ENCODE measurements at places on chromosomes 1 and 21. TPM values are rescaled to one million over a fixed set of nuclear protein-coding genes. Genes with fewer than 3 reads are reported as not detected.
A peak's percentile ranks its signal among the peaks of the same experiment; 100 is the strongest.

- H3K36me3 ChIP-seq, result peaks cover 20% of the 10 kb centered on the region
- H3K4me3 ChIP-seq, result no peak overlapping the region
- no peaks in the 10 kb centered on the region for H3K27me3 ChIP-seq
- peaks cover 47% of the 10 kb centered on the region for H3K4me1 ChIP-seq
These were observed 38.9 kb downstream of the PATJ start for GRCh38 chr1:61781151-61781550.

- no peaks in the 10 kb centered on the region for H3K4me1 ChIP-seq
- peaks cover 3% of the 10 kb centered on the region for H3K36me3 ChIP-seq
- no peak overlapping the region for H3K4me3 ChIP-seq
- no peaks in the 10 kb centered on the region for H3K27me3 ChIP-seq
- DNase-seq, result no peak
These were observed 79.6 kb downstream of the NME7 start for GRCh38 chr1:169288011-169288414.

DNA sequence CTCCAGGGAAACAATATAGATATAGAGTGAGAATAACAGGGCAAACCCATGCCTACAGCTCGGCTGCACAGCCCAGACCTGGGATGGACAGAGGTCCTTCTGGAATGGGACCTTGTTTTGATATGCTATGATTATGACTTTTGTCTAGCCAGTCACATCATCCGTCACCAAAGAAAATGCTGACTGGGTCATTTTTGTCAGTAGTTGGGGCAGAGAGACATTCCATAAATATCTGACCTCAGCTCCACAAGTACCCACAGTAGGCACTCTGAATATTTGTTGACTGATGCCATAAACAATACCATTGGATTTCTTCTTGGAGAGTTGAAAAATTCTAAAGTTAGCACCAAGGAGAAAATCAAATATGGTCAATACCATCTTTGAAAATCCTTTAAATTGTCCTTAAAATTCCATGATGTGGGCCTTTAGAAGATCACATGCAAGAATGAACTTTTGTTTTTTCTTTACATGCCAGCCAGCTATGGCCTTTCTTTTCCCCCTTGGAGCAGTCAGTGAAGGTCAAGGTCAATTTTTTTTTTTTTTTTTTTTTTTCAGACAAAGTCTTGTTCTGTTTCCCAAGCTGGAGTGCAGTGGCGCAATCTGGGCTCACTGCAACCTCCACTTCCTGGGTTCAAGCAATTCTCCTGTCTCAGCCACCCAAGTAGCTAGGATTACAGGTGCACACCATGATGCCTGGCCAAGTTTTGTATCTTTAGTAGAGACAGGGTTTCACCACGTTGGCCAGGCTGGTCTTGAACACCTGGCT, 7.3 kb downstream of the TMCO4 start:
- no peak overlapping the region for H3K27ac ChIP-seq
- no peaks in the 10 kb centered on the region for H3K27me3 ChIP-seq
- no peak overlapping the region for H3K4me3 ChIP-seq
- no peak for DNase-seq

DNA sequence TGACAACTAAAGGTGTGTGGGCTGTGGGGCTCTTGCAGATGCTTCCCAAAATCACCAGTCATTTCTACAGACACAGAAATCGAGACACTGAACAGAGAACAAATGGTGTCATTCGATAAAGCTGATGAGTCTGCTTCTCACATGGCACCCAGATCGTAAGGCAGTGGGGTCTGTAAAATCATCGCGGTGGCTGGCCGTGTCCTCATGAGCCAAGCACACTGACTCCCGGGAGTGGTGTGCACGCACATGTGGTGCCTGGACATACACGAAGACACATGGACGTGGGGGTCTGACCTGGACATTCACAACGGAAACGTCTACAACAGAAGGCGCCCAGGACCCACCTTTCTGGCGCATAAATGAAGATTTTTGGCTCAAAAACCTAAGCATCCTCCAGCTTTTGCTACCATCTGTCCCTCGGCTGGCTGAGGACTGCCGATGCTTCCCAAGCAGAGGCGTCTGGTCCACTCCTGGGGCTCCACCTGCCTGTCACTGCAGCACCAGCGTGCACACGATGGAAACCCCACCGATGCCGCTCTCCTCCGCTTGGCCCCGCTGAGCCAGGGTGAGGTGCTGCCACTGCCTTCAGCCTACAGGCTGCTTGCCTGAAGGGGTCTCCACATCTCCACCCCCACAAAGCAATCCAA, 6.8 kb downstream of the SMIM1 start:
- no peaks in the 10 kb centered on the region for H3K27me3 ChIP-seq
- DNase-seq, result no peak
- H3K4me1 ChIP-seq, result peaks cover 2% of the 10 kb centered on the region
- H3K27ac ChIP-seq, result no peak overlapping the region
- H3K4me3 ChIP-seq, result no peak overlapping the region
- H3K36me3 ChIP-seq, result peaks cover 33% of the 10 kb centered on the region

DNA sequence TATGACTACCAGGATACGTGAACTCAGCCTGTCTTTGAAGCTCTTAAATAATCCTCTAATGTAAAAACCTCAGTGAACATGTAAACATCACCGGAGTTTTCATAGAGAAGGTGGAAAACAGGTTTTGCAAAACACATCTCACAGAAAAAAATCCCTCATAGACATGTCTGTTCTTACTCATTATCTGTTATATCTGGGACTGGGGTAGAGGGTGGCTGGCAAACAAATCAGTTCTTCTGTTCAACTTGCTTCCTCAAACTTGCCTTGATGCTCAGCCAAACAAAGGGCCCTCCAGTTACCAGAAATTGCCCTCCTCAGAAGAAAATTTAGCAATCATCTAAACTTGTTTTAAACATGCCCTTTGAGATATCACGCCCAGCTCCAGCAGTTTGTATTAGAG, 66.1 kb upstream of the CXADR start:
- H3K27ac ChIP-seq, result no peak overlapping the region
- no peaks in the 10 kb centered on the region for H3K36me3 ChIP-seq
- DNase-seq, result no peak
- no peak overlapping the region for H3K4me3 ChIP-seq

GRCh38 chr1:210405316-210405715, 76.6 kb downstream of the HHAT start:
- H3K27me3 ChIP-seq, result peaks cover 5% of the 10 kb centered on the region
- H3K4me1 ChIP-seq, result peaks cover 3% of the 10 kb centered on the region
- DNase-seq, result no peak
- H3K27ac ChIP-seq, result no peak overlapping the region
- no peaks in the 10 kb centered on the region for H3K36me3 ChIP-seq
- H3K4me3 ChIP-seq, result no peak overlapping the region

GRCh38 chr1:13809461-13810159, 109.6 kb downstream of the PRDM2 start:
- H3K4me3 ChIP-seq, result no peak overlapping the region
- no peak for DNase-seq
- peak overlapping the region; percentile 26 for H3K27ac ChIP-seq
- no peaks in the 10 kb centered on the region for H3K27me3 ChIP-seq
- H3K36me3 ChIP-seq, result no peaks in the 10 kb centered on the region
- H3K4me1 ChIP-seq, result peaks cover 24% of the 10 kb centered on the region

GRCh38 chr1:9167638-9168037, 38.7 kb upstream of the GPR157 start:
- H3K36me3 ChIP-seq, result no peaks in the 10 kb centered on the region
- no peaks in the 10 kb centered on the region for H3K27me3 ChIP-seq
- H3K27ac ChIP-seq, result no peak overlapping the region
- H3K4me3 ChIP-seq, result no peak overlapping the region
- peaks cover 4% of the 10 kb centered on the region for H3K4me1 ChIP-seq
- no peak for DNase-seq

The TDRD5 gene
- total RNA-seq, result not detected

The OR13G1 gene
- total RNA-seq, result not detected

The SHE gene
- total RNA-seq, result not detected

The ADGRL2 gene
- total RNA-seq, result not detected

The ACTN2 gene
- total RNA-seq, result not detected
